Activated T-cell treated with anti-CD3 and anti-CD28 coated beads for 24 hours (primary cell): ENCODE measurements at places on chromosomes 6 and 20.

DNA sequence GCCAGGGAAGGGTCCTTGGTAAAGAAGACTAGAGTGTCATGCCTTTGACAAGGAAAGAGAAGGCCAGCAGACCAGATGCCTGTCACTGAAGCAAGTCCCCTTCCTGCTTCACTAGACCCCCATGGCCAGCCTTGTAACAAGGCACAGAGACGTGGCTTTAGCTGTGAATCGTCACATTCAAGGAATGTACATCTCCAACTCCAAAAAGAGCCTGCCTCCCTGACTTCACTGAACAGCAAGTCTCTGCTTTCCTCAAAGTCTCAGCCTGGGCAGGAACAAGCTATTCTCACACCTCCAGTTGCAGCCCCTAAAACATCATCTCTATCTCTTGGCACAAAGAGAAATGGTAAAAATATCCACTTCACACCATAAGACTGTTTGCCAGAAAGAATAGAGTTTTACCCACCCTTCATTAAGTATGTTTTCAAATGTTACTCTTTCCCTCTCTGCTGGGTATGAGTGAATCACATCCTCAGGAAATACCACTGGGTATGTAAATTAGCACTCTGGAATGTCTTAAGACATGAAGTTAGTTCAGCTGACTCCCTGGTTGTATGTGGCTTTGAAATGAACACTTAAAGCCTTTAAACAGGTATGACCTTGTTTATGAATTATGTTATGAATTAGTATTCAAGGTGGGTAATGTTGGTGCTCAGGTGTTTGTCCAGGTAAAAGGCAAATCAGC is 46.4 kb upstream of the NT5E start:
- DNase-seq: no peak

DNA sequence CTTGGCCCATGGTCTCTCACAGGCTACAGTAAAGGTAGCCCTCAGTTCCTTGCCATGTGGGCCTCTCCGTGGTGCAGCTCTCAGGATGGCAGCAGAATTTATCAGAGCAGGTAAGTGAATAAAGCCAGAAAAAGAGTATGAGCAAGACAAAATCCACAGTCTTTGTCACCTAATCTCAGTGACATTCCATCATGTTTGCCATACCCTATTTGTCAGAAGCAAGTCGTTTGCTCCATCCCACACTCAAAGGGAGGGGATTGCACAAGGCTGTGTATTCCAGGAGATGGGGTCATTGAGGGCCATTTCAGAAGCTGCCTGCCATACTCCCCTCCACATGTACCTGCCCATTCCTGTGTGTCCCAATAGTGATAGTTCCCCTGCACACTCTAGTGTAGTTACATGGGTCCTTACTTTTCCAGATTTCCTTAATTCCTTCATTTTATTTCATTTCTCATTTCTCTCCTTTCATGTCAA is 24.2 kb downstream of the ISM1 start:
- no peak for DNase-seq

DNA sequence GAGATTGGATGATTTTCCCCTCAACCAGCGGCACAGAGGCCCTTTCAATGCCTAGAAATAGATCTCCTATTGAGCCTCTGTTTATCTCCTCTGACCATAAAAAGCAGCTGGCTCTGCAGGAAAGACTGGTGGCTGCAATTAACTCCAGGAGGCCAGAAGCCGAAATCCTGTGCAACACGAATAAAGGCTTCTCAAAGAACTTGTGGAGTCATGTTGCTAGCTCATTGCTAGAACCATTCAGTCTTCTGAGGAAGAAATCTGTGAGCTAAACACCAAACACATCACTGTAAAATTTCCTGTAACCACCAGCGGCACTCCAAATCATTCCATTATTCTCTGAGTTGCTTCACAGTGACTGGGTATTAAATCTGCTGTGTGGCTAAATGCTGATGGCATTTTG is 49.1 kb upstream of the TPD52L1 start:
- DNase-seq: no peak

DNA sequence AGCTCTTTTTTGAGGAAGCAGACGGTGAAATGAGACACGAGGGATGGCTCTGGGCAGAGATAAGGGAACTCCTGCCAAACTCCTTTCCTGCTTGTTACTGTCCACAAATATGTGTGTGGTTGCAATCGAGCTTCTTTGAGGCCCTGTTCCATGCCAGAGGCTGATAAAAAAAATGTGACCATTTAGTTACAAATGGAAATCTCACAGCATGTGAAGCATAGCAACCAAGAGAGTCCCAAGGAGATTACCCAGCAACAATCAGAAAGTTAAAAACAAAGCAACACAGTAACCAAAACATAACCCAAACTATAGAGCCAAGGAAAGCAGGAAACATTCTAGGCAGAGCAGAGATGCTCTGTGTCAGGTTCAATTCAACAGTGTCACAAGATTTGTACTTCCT is 35.4 kb upstream of the HMGN3 start:
- DNase-seq: no peak

- DNase-seq: no peak
Measured at GRCh38 chr6:139472351-139473015, 98.0 kb upstream of the CITED2 start.

GRCh38 chr6:163640641-163641040 is 226.1 kb downstream of the QKI start:
- no peak for DNase-seq

GRCh38 chr6:105992315-105992961 is 93.7 kb upstream of the PRDM1 start:
- DNase-seq: peak; percentile 85

DNA sequence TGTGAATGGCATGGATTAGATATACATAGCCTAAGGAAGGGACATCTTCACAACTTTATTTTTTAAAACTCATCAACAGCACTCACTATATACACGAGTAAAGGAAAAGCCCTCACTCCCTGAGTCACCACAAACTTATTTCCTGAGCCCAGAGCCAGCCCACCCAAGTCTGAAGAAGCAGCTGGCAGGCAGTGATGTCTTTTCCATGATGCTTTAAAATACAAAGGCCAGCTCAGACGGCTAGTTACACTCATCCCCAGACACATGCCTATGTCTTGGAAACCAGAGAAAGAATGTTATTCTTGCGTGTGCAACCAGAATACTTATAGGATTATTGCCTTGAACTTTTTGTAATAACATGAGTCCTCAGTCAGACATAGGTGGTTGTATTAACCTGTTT is 114.4 kb downstream of the ADGRG6 start:
- DNase-seq: no peak

DNA sequence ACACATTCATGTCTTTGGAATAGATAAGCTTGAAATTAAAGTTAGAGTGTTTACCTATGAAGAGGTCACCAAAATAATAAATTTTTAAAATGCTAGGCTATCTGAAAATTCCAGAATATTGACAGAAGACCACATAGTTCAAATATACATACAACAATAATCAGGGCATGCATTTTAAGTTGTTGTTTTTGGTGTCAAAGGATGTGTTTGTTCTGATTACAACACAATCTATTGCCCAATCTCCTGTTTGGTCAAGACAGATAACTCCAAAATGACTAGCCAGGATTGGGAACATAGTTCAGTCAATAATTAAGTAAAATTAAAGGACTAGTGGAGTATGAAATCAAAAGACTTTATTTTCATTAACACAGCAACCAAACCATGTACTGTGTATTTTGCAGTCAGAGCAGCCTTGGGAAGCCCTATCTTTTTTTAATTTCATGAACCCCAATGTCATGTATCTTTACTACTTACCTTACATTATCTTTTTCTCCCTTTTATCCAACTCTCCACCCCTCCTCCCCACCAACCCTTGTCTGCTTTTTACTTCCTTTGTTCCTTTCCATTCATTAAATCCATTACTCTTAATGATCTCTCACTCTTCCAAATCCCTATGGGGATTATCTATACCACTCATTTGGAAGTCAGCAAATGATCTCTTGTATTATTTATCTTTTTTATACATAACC is 111.2 kb downstream of the CDK19 start:
- DNase-seq: no peak

- no peak for DNase-seq
Measured at GRCh38 chr20:11158146-11158545, 484.3 kb upstream of the JAG1 start.

- no peak for DNase-seq
Measured at GRCh38 chr6:16731478-16732051, 29.7 kb downstream of the ATXN1 start.

DNA sequence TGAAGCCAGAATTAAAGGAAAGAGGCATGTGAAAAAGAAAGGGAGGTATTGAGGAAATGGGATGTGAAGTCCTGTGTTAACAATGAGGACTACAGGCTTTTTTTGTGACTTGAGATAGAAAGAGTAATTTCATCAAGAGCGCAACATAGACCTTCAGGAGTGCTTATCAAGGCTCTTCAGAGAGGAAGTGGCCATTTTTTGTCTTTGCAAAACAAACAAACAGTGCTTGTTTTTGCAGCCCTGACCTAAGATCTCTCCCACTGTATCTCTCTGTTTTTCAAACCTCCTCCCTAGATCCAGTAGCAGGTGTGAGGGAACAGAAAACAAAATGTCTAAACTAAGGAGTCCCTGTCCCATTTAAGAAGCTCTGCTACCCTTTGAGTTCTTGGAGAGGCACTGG is 710.3 kb upstream of the MARCKS start:
- DNase-seq: no peak

- no peak for DNase-seq
Measured at GRCh38 chr6:82691997-82692396, 328.4 kb downstream of the TPBG start.

DNA sequence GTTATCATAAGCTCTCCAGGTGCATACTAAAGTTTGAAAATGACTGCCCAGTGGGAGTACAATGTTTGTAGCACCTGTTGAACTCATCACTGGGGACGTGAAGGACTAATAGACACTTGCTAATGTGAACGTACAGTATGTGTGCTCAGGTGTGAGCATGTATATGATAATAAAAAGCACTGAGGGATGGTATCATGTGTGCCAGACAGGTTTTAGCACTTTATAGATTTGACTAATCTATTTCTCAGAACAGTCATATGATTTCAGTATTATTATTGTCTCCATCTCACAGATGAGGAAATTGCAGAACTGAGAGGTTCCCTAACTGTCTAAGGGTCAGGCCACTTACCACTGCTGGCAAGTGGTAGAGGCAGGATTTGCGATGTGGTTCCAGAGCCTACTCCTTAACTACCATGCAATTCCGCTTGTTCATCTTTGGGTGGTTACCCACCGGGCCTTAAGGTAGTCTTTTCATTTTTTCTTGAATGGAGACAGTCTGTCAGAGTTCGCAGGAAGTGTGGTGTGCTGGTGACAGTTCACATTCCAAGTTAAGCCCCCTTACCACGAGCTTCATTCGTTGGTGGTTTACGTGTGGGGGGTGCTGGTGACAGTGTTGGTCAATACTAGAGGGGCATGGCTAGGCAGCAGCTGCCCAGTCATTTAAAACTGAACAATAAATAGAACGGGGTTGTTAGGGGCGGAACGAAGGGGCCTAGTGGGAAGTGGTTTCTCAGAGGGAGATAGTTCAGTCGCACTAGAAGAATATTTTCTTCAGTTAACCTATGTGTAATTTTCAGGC is 46.8 kb downstream of the RREB1 start:
- no peak for DNase-seq

DNA sequence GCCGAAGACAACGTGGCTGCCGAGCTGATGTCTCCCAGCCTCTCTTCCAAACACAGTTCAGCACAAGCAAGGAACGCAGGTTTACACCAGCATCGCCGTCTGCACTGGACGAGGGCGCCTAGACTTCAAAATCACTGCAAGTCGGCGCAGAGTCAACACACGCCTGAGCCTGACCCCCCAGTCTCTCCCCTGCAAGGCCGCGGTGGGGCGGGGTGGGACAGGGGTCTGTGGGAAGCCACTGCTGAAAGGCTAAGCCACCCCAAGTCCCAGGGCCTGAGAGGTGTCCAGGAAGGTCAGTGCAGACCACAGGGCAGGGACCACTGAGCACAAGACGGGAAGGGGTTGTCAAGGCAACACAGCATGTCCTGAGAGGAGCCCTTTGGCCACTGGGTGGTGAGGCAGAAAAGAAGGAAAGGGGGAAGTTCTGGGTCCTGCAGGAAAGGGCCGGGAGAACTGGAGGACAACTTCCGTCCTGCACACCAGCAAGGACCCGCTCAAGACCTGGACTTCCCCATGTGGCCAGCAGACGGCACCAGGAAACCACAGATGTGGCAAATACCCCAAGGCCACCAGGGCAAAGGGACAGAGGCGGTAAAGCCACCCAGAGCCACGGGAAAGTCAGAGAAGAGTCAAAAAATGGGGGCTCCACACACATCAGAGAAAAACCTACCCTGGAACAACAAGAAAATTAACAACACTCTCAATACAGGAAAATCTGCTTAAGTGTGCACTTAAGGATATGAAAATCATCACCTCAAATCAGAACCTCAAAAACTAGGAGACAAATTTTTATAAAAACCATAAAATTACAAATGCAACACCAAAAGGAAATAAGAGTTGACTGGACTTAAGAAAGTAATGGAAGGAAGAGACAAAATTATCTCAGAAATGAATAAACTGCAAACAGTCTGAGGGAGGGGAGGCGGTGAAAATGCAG is 84.8 kb downstream of the TAF4 start:
- no peak for DNase-seq

DNA sequence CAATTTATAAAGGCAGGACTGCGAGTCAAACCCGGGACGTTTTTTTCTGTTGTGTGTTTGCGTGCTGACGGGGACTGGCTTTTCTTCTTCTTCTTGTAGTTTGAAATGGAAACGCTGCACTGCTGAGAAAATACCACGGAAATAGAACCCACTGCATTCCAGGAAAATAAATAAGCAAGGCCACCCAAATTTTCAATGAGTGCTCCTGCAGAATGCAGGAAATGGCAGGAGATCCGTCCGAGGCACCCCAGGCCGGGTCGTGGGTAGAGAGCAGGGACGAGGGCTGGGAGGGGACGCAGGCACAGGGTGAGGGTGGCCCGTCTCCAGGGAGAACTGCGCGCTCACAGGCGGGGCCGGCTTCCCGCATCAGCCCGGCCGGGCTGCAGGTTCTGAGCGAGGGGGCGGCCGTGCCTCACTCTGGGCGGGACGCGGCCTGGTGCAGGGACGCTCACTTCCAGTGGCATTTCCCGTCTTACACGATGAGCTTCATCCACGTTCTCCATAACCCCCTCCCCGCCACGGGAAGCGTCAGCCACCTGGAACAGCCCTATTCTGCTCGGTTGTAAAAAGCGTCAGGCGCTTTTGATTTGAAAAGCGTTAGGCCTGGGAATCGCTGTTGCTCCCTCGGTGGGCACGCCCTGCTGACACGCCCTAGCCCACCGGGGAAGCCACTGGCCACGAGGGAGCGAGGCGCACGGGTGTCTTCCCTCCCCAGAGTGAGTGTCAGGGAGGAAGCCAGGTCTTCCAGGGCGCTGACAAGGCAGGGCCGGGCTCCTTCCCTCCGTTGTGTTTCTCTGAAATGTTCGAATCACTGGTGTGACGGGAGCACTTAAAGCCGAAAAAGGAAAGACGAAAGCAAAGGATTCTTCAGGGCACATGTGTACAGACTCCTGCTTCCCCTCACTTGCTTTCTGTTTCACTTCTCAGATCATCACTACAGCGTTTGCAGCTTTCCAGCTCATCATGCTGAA is 17.9 kb upstream of the EXOC2 start:
- peak; percentile 37 for DNase-seq

- no peak for DNase-seq
Measured at GRCh38 chr20:53887973-53888372, 182.4 kb downstream of the BCAS1 start.

- DNase-seq: no peak
Measured at GRCh38 chr6:123768921-123769320, 34.7 kb upstream of the NKAIN2 start.
